ENCODE measurements at places on chromosomes 3 and 15.

- no peak for DNase-seq
Measured at GRCh38 chr3:47443611-47443995, 32.1 kb downstream of the SCAP start.

DNA sequence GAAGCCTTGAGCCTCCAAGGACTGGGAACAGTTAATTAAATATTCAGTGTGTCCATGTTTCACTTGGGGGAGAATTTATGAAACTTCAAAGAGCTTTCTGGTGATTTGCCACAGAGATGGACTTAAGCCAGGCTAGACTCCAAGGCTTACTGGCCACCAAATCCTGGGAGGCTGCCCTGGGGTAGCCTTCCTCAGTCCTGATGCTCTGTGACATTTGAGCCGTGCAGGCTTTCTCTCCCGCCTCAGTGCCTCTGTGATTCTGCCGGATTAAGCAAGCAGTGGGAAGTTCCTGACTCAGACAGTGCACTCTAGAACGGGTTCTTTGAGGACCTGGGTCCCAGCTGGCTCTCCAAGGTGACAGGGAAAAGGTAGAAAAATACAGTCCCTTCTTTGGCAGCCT, 314.7 kb upstream of the ICE2 start:
- DNase-seq: no peak

DNA sequence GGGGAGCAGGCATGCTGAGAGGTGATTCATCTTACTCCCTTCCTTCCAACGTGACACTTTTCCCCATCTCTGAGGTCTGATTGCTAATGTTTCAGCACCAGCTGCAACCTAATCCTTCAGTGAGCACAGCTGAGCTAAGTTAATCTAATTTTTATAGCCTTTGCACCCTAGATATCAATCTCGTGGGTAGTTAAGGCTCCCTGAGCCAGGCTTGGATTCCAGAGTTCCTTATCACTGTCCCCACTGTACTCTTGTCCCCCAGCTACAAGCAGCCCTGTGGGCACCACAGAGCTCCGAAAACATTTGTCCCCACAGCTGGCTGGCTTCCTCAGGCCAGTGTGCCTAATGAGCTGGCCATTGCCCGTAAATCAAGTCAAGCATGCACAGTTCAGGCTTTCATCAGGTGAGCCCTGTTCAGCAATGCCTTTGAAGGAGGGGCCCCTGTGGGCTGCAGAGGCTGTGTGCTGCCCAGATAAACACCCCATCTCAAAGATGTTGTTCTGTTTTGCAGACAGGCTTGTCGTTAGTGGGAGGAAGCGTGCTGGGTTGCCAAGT, 376.9 kb upstream of the RASGRP1 start:
- DNase-seq: no peak

- DNase-seq: no peak
Measured at GRCh38 chr3:168952551-168952950, 711.0 kb downstream of the MECOM start.

GRCh38 chr3:158434412-158435038, 136.5 kb upstream of the MLF1 start:
- DNase-seq: peak; percentile 76

GRCh38 chr15:73704869-73705645, 20.9 kb downstream of the CD276 start:
- peak; percentile 62 for DNase-seq
